ENCODE measurements at places on chromosomes 12 and 14. TPM values are rescaled to one million over a fixed set of nuclear protein-coding genes. Genes with fewer than 3 reads are reported as not detected.
A peak's percentile ranks its signal among the peaks of the same experiment; 100 is the strongest.

The CMAS gene
- 42.5 TPM for total RNA-seq

The REM2 gene
- total RNA-seq, result not detected

The OR6C2 gene
- total RNA-seq, result not detected

The AKAP5 gene
- total RNA-seq, result 4.9 TPM

The SCYL2 gene
- 50.9 TPM for total RNA-seq

The CYP27B1 gene
- total RNA-seq, result 3.2 TPM

The BCDIN3D gene
- 2.9 TPM for total RNA-seq

The DIO2 gene
- total RNA-seq, result 61.1 TPM

The FAIM2 gene
- total RNA-seq, result 0.49 TPM

GRCh38 chr12:59316938-59317337 lies 278.9 kb upstream of the SLC16A7 start:
- DNase-seq, result no peak

GRCh38 chr12:46908936-46909635 lies 83.3 kb upstream of the SLC38A4 start:
- peak; percentile 65 for DNase-seq

DNA sequence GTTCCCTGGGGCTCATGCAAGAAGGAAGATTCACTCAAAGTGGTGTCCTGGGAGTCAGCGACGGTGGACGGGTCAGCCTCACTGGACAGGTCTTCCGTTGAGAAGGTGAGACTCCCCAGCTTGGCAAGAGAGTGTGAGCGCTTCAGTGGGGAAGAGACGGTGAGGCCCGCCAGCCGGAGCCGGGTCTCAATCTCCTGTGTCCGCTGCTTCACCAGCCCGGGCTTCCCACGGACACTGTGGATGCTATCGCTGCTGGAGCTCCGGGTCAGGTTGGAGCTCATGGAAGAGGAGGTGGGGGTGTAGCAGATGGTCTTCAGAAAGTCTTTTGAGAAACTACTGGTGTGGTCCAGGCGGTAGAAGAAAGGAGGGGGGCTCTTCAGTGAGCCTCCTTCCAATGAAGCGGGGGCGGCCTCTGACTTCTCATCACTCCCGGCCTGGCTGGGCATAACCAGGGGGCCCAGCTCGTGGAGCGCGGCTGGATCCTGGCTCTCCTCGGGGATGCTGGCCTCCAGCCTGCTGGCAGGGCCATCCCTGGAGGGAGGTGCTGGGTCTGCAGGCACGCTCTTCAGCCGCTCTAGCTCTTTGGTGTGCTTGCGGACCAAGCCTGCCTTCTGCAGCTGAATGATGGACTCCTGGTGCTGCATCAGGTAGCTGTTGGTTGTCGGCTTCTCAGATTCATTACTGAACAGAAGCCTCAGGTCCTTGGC lies 56.9 kb upstream of the CORO1C start:
- no peak for DNase-seq

- no peak for DNase-seq
Observed at GRCh38 chr14:49092345-49092744, 493.8 kb downstream of the RPS29 start.

DNA sequence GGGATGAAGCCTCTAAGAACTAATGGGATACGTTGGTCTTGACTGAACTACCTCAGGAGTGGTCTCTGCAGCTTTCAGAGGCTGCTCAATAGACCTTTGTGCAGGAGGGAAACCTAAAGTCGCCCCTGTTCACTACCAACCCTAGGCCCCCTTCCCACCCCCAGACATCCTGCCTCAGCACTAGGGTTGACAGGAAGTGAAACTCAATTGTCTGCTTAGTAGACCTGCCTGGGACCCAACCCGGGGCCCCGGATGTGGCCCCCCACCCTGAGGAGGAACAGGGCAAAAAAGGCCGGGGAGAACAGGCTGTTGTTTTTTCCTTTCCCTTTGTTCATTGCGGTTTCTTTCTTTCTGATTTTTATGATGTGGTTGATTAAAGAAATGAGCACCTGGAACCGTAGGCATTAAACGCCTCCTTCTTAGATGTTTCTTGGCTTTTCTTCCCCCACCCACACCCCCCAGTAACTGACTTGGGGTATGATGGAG lies 1.6 kb upstream of the DGKA start:
- no peak for DNase-seq

All from M059J (cell line).